Right ventricle myocardium superior (tissue), 1 donor: ENCODE measurements at places on chromosomes 3 and 15.

DNA sequence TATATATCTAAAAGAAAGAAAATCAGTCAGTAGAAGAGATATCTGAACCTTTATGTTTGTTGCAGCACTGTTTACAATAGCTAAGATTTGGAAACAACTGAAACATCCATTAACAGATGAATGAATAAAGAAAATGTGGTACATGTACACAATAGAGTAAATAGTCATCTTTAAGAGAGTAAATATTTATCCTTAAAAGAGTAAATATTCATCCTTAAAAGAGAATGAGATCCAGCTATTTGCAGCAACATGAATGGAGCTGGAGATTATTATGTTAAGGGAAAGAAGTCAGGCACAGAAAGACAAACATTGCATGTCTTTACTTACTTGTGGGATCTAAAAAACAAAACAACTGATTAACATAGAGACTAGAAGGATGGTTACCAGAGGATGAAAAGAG is 197.0 kb upstream of the CBLB start:
- DNase-seq: no peak

DNA sequence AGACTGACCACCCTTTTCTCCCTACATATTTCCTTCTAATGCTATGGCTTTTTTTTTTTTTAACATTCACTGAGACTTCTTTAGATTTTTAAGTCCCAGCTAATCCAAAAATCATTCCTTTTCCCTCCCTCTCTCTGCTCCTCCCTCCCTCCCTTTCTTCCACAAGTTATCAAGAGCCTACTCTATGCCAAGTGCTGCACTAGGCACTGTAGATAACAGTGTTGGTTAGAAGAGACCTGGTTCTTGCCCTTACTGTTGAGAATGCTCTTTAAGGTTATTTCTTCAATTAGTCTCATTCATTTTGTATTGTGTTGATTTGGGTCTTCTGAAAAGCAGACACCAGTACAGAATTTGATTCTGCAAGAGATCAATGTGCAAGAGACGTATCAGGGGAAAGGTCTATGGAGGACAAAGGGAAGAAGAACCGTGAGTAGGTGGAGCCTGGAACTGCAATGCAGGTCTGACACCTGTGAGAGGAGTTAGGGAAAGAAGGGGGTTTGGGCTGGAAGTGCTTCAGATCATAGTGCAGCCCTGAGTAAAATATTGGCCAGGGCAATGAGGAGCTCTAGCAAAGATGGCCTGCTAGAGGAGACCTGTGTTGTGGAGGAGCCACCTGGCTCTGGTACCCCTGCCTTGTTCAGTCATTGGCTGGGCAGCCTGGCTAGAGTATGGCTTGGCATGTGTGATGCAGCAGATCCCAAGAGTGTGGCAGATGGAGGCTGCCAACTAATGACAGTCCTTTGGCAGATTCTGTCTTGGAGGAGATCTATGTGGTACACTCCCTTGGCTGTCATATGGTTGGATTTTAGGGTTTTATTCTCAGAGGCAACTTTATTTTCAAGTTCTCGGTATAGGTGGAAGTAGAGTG is 9.7 kb upstream of the PCOLCE2 start:
- DNase-seq: no peak

- peak; percentile 45 for DNase-seq
Observed at GRCh38 chr15:42037656-42038055, 16.8 kb upstream of the PLA2G4E start.

DNA sequence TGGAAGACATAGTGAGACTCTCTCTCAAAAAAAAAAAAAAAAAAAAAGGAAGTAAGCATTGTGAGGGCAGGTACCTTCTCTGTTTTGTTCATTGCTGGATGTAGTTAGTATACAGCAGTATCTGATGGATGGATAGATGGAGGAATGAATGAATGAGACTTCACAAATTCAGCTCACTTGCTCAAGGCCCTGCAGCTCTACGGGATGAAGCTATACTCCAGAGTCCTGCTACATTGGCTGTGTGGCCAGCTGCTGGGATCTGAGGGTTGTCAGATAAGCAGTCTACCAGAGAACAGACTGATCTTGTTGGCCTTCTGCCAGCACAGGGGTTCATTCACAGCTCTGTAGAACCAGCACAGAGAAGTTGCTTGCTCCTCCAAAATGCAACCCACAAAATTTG is 35.0 kb downstream of the MLH1 start:
- peak; percentile 72 for DNase-seq

DNA sequence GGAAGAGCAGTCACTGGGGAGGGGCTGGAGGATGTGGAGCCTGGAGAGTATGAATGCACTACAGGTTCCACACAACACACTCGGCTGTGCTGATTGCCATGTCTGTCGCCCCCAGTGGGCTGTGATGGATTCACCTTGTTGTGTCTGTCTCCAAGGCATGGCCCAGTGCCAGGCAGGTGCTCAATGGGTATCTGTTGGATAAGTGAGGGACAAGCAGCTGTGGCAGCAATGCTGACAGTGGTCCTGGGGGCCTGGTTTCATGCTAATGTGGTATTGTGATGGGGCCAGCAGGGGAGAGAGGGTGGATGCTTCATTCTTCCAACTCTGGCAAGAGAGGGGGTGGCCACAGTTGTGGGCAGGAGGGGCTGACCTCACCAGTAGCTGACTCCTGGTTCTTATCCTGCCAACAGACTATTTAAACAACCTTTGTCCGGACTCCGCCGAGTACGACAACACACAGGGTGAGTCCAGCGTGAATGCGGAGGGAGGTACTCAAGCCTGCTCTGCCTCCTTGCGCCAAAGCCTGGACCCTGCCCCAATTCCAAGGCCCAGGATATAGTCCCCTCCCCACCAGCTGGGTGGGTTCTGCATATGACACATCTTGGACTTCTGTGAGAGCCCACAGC is 47.3 kb upstream of the NR2C2 start:
- DNase-seq: no peak
